SHP77 treated with DMSO at 0.1 percent for 48 hours (cell line): ENCODE measurements at places on chromosomes 7 and 10.
A peak's percentile ranks its signal among the peaks of the same experiment; 100 is the strongest.

GRCh38 chr7:82745117-82745516, 301.5 kb upstream of the CACNA2D1 start:
- DNase-seq, result no peak

GRCh38 chr7:88217675-88218428, 2.0 kb downstream of the SRI start:
- DNase-seq, result no peak

DNA sequence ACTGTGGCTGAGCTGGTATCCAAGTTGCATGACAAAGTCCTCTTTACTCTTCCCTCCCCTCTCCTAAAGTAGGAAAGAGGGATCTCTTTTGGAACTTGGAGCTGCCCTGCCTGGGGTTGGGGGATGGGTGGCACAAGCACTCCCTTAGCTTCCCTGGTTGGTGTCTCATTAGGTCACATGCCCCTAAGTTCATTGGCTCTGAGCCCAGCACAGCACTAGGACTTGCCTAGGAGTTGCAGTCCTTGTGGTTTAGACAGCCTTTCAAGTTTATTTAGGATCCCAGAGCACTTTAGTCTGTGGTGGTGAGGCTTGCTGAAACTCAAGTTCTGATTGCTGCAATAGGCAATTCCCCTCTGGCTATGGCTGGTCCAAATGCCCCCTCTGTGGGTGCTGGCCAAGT, 281.4 kb downstream of the NXPH1 start:
- no peak for DNase-seq

- DNase-seq, result no peak
Measured at GRCh38 chr10:60735244-60735643, 43.0 kb upstream of the CDK1 start.

DNA sequence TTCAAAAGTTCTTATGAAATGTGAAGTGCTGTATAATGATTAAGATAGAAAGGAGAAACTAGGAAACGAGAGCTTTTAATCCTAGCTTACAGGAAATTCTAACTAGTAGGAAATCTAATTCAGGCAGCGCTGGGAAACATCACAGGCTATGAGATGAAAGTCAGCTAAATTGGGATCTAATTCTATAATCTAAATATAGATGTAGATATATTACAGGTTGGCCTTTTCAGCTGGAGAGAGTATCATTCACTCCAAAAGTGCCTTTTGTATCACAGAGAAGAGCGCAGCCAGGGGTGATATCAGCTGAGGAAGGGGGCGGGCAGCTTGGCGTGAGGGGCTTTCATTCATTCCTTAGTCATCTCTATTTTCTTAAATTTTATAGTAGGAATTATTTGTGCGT, 157.0 kb downstream of the CUX1 start:
- no peak for DNase-seq

GRCh38 chr10:106740071-106740470, 424.4 kb downstream of the SORCS1 start:
- DNase-seq, result no peak

DNA sequence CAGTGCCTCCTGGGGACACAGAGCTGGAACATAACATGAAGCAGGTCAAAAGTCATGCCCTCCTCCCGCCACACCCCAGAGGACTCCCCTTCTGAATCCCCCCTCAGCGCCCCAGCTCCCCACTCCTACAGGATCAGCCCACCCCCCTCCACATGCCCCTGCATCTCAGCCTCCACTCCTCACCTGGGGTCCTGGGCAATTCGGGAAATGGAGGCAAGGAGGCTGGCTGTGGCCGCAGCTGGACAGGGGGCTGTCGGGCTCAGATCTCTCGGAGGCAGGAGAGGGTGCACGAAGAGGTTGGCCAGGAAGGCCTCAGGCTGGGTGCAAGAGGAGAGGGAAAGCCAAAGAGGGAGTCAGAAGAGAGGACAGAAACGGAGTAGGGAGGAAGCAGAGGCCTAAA, 7.8 kb downstream of the ATG9B start:
- no peak for DNase-seq

DNA sequence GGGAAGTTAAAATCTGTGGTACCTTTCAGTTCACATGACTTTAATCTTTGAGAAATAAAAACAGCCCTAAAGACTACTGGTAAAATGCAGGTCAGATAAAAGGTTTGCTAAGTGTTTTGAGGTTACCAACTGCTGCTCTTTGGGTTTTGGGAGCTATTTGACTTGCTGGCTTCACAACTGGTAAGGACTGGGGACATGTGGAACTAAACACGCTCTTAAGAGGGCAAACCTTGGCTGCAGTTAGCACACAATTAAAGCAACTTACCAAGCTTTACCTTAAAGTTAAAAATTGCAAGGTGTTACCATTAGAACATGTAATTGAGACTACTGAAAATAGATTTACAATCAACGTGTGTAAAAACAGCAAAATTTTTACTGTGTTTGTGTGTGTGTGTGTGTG, 220.2 kb downstream of the PHF14 start:
- DNase-seq, result peak; percentile 59

GRCh38 chr7:121876656-121877500, 3.9 kb downstream of the PTPRZ1 start:
- no peak for DNase-seq
